ENCODE measurements at places on chromosomes 16 and 17.

- DNase-seq, result no peak
These were observed 83.4 kb upstream of the GSE1 start for GRCh38 chr16:85529489-85530369.

DNA sequence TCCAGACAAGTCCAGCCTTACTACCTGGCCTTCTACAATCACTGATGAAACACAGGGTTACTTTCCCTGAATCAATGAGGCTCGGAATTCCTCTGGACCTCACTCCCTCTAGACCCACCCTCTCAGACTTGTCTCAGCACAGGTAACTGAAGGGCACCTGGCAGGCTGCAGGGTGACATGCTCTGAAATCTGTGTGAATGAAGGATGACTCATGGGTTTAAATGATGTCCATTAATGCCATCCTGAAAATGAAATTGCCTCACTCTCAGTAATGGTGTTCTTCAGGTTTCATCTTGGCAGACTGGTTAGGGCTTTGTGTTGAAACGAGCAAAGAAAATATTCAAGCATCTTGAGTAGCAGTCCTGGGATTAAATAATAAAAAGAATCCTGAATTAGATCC, 134.4 kb downstream of the MAF start:
- no peak for DNase-seq

- DNase-seq, result no peak
These were observed 1597.1 kb upstream of the GOT2 start for GRCh38 chr16:60331168-60331567.

DNA sequence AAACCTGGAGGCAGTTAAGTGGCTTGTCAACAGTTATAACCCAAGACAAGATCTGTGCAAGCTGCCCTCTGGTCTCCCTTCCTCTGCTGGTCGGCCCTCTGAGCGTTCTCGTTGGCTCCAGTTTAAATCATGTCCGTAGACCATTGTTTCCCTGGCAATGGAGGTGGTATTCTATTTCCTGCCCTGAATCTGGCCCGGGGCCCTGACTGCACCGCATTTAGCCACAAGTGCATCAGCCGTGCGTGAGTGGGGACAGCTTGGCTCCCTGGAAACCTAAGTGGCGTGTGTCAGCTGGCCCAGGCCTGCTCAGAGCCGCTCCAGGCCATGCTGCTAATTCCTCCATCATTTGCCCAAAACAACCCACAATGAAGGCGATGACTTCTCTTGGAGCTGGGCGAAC, 15.0 kb upstream of the MYLK3 start:
- no peak for DNase-seq

DNA sequence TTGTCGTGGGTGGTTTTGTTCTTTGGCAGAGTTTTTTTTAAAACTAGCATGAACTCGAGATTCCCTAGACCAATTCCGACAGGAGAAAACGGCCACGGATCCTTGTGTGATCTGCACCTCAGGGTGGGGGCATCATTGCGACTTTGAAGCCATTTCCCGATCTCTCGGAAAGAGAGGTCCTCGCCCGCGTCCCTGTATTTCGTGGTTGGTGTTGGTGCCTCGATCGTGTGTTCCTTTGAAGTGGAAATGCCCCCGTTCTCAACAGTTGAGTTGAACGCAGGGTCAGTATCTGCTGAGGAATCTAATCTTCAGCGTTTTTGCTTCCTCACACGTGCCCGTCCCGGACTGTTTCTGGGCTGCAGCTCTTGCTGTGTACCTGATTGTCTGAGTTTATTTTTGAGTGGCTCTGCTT, 1.1 kb downstream of the CRAMP1 start:
- DNase-seq, result no peak

Measured in cortex of kidney (tissue), 1 donor.